ENCODE measurements at places on chromosomes 7 and 10.

- DNase-seq, result no peak
Measured at GRCh38 chr7:96238976-96239766, 82.7 kb downstream of the SLC25A13 start.

- DNase-seq, result no peak
Measured at GRCh38 chr7:150668472-150668911, 17.0 kb upstream of the GIMAP2 start.

- DNase-seq, result no peak
Measured at GRCh38 chr7:39691821-39692220, 68.4 kb downstream of the RALA start.

DNA sequence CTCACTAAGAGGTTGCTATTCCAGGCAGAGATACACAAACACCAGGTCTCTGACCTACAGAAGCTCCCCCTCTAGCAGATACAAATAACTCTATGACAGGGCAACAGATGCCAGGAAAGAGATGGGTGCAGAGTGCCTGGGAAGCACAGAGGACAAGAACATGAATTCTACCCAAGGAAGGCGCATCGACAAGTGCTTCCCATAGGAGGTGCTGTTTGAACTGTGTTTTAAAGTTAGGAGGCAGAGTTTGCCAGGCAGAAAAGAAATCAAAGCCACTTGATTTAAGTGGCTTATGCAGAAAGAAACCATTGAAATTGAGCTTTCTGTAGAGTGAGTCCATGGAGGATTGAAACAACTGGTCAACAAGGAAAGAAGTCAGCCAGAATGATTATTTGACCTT is 35.3 kb upstream of the EGR2 start:
- DNase-seq, result no peak
